ENCODE measurements at places on chromosomes 6 and 20.

DNA sequence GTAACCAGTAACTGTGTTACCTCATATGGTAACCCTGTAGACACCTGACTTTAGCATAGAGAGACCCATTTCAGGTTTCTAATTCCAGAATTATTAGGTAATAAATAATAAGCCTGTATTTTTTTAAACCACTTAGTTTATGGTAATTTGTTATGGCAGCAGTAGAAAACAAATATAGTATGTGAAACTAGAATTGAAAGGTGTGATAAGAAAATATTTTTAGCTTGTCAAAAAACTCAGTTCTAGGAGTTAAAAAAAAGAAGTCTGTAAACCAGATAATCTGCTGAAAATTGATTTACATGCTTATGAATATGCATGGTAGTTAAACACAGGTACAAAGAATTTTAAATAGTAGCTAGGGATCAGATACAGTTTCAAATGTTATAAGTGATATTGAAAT lies 695.0 kb upstream of the GJE1 start:
- DNase-seq: no peak

- DNase-seq: no peak
Observed at GRCh38 chr6:16743664-16744210, 17.5 kb downstream of the ATXN1 start.

GRCh38 chr20:9025643-9026042 lies 43.2 kb upstream of the PLCB4 start:
- no peak for DNase-seq

DNA sequence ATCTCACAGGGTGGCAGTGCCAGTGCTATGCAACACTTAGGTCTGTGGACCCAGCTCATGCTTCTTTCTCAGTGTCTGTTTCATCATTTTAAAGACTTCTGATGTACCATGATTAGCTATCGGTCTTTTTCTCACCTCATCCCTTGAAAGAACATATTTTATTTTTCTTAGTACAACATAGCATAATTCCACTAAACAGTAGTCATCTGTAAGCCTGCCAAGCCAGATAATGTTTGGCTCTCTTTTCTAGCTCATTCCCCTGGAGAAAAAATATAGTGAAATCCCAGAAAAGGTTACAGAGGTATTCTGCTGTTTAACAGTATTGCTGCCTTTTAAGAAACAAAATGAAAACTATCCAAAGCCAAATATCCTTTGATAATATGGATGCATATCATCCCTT lies 177.0 kb upstream of the MMS22L start:
- DNase-seq: no peak

DNA sequence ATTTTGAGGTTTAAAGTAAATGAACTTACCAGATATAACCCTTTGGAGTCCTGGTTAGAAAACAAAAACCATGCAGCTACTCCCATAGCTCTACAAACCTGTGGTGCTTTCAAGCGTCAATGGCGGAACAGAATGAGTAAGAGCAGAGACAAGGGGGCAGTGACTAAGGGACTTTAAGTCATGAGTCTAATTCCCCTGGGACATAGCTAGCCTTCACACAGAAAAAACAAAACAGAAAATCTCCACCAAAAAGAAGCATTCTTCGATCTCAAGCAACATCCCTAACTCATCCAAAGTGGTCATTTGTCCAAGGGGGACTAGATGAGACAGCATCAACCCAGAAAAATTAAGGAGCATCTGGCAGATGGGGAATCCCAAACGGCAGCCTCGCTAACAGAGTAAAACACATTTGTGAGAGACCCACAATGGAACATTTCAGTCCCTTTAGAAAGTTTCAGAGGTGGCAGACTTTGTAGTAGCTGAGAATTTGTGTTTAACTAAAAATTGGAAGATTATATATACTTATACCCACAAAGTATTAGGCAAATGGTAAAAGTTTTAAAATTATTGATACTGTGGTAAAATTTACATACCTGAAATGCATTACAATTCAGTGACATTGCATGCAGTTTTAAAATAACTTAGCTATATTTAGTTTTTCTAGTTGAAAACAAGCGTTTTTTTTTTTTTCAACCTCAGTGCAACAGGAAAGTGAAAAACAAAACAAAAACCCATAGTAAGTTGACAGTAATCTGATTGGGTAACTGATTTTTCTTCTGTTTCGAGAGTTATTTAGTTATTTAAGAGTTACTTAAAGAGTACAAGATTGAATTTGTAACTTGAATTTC lies 67.5 kb downstream of the KCNQ5 start:
- DNase-seq: no peak

Measured in stimulated activated CD4-positive, alpha-beta T cell treated with anti-CD3 and anti-CD28 coated beads, Interleukin-4, amount 100 ng/mL, for 1 hour (primary cell).